ENCODE measurements at places on chromosomes 11 and 22. TPM values are rescaled to one million over a fixed set of nuclear protein-coding genes. Genes with fewer than 3 reads are reported as not detected.

DNA sequence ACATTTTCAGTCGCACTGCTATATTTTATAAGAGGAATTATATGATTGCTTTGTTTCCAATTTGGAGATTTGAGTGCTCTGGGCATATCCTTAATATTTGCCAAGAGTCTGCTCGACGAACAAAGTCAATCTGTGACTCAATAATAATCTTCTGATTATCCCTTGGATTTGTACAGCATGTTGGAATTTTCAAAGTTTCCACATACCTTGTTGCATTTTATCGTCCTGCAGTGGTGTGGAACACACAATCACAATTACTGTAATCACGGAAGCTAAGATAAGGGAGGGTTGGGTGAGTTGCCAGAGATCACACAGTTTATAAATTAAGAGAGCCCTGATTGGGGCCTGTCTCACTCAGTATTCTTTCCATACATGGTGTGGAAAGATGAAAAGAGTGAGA is 189.3 kb downstream of the GUCY1A2 start:
- peak; percentile 22 for DNase-seq
- H3K36me3 ChIP-seq: no peaks in the 10 kb centered on the region
- H3K4me3 ChIP-seq: no peak overlapping the region
- no peaks in the 10 kb centered on the region for H3K4me1 ChIP-seq
- H3K27ac ChIP-seq: no peak overlapping the region
- no peaks in the 10 kb centered on the region for H3K27me3 ChIP-seq

GRCh38 chr11:18749681-18750319 is 23.8 kb upstream of the IGSF22 start:
- H3K27ac ChIP-seq: peak overlapping the region; percentile 41
- no peak overlapping the region for H3K4me3 ChIP-seq
- H3K36me3 ChIP-seq: no peaks in the 10 kb centered on the region
- DNase-seq: peak; percentile 71

DNA sequence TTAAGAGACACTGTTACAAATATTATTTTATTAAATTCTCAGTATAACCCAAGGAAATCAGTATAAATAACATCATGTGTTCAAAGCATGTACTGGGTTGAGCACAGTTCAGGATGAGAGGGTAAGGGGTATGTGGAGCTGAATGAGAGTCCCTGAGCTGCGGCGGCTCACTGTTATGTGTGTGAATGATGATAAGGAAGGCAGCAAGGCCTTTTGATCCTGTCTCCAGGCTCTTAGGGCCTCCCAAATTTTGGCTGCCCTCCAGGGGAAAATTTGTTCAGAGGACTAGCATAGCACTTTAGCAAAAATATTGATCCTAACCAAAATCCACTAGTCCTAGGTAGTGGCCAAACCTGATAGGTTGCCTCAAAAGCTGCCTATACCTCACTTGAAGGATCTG is 86.1 kb upstream of the SPON1 start:
- no peaks in the 10 kb centered on the region for H3K36me3 ChIP-seq
- DNase-seq: no peak

GRCh38 chr22:44729391-44730021 is 22.9 kb upstream of the ARHGAP8 start:
- H3K36me3 ChIP-seq: no peaks in the 10 kb centered on the region
- no peak overlapping the region for H3K4me3 ChIP-seq
- DNase-seq: peak; percentile 45
- H3K27me3 ChIP-seq: no peaks in the 10 kb centered on the region

CLDN5 gene
- total RNA-seq: not detected
